CD4-positive, alpha-beta T cell treated with Interleukin-15 for 4 hours (primary cell): ENCODE measurements at places on chromosomes 12 and 14.

GRCh38 chr12:90203556-90203955 lies 494.9 kb upstream of the ATP2B1 start:
- no peak for DNase-seq

GRCh38 chr12:126451809-126452208 lies 1386.6 kb downstream of the AACS start:
- DNase-seq = no peak

DNA sequence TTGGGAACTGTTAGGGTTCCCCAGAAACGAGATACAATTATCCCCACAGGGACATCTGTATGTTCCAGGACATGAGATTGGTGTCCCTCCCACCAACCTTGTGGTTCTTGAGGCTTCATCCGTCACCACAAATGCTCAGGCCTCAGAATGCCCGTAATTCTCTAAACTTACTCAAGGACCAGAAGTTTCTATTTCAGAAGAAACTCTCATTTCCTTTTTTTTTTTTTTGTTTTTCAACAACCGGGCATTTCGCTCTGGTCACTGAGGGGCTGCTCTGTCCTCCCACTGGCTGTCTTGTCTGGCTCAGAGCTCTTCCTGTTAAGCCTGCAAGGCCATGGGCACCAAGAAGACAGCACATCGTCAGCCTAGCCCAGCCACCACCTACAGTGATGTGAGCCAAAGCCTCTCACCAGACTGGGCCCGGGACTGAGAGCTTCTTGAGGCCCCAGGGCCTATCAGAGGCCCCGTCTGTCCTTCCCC lies 36.2 kb downstream of the VDR start:
- no peak for DNase-seq

DNA sequence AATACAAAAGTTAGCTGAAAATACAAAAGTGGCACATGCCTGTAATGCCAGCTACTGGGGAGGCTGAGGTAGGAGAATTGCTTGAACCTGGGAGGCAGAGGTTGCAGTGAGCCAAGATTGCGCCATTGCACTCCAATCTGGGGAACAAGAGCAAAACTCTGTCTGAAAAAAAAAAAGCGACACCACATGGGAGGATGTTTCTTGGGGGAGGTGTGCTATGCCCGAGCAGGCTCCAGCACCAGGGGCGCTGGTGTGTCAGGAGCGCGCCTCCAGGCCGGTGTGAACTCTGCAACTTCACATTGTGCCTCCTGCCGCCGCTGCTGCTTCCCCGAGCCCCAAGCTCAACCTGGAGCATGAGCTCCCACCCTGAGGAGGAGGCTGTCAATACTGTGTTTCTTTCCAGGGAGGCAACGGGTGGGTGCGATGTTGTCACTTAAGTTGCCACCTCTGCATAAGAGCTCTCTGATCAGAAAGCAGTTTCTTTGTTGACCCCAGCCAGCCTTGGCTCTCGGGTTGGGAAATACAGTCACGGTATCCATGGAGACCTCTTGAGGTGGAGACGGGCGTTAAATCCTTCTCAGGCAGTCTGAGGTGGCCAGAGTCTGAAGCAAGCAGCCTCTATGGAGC lies 18.9 kb downstream of the DEGS2 start:
- DNase-seq = no peak

DNA sequence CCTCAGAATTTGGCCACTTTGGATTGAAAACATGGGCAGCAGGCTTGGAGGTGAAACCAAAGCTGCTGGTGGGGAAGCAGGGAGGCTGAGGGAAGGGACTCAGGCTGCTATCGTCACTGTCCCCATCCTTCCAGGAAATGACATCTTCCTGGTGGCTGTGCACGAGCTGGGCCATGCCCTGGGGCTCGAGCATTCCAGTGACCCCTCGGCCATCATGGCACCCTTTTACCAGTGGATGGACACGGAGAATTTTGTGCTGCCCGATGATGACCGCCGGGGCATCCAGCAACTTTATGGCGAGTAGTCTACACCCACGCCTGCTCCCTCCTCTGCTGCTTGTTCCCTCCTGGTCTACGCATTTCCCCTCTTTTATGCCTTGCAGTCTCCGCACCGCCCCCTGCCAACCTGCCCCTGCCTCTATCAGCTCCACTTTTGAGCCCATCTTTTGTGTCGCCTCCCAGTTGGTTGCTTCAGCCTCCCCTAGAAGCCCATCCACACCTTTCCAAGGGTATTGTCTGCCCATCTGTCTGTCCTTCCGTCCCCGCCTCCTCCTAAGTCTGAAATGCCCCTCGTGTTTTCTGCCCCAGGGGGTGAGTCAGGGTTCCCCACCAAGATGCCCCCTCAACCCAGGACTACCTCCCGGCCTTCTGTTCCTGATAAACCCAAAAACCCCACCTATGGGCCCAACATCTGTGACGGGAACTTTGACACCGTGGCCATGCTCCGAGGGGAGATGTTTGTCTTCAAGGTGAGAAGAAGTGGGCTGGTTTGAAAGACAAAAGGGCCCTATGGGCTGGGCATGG lies 6.9 kb downstream of the MMP14 start:
- no peak for DNase-seq

- no peak for DNase-seq
Measured at GRCh38 chr14:51185754-51186153, 54.3 kb upstream of the TMX1 start.

DNA sequence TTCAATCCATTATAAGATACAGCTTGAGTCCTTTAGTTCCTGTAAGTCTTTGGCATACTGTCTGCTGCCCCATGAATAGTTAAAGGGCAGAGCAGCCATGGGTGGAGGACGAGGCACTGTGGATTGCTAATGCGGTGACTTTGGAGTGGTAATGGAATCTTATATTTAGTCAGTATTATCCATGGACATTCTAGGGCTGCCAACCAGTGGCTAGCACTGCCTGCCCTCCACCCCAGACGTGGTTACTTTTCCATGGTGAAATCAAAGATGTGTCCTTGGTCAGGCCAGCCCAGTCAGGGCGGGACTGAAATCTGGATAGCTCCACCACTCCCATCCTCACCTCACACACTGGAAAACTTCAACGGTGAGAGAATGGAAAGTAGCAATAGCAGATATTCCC lies 2.3 kb downstream of the TTC9 start:
- DNase-seq = no peak

- no peak for DNase-seq
Measured at GRCh38 chr12:110906985-110907384, 13.4 kb downstream of the MYL2 start.

DNA sequence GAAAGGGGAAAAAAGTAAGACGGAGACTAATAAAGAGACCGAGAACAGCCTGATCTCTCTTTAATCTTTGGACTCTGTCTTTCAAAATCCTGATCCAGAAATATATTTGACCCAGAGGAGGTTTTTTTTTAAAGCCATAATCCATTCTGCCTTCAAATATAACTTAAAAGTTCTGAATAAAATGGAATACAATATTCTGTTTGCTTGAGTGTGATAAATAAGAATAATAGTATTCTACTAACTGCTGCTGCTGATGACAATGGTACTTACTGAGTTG lies 1196.0 kb downstream of the GALC start:
- DNase-seq = no peak

- no peak for DNase-seq
Measured at GRCh38 chr12:132151145-132151765, 7.0 kb downstream of the NOC4L start.

GRCh38 chr12:65948320-65949008 lies 124.2 kb downstream of the HMGA2 start:
- no peak for DNase-seq

DNA sequence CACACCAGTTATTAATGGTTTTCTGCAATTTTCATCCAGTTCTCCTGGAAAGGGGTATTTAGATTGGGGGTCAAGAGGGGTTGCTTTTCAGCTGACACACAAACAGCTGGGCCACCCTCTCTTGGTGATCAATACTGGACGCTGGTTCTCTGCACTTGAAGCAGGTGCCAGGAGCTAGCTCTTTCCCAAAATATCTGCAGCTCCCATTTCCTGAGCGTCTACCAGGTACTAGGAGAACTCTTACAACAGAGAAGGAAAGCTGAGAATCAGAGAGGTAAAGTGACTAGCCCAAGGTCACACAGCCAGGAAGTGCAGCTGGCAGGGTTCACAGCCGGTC lies 1.2 kb downstream of the TESC start:
- DNase-seq = no peak
